Umbilical cord (tissue), 2 donors: ENCODE measurements at places on chromosomes 6 and 20.

DNA sequence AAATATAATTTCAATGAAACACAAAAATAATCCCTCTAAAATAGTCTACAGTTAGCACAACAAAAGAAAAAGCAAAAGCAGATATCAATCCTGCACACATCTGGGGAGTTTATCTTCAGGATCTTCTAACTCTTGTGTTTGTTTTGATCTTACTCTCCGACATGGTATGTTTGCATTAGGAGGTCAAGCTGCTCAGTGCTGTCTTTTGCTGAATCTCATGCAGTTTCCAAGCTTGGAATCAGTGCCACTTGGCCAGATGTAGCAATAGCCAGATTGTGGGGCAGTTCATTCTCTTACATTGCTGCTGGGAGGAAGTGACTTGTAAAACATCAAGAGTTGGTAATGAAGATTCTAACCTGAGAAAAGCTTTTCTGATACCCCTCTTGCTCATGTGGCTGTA lies 29.5 kb downstream of the RIOK1 start:
- no peak for DNase-seq

DNA sequence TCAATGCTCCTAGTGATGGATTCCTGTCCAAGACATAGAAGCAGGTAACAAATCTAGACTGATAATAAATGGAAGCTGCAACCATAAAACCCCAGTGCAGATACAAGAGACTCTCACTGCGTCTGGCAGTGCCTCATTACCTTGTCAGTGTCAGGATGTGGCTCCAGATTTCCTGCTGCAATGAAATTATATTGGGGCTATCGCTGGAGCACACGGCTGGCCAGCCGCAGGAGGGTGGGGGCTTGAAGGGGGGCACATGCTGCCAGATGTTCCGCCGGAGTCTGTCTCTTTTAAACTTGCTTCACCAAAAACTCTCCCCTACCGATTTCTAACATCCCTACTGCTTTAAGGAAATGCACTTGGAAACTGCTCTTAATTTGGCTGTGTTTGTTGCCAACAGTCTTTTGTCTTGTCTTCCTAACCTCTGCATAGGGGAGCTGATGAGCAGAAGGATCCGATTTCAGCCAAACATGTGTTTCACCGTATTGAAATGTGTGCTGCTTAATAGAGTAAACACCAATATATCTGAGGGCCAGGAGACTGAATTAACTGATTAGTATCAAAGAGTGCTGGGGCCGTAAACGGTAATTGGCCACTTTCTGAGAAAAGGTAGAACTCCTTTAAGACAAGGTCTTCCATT lies 102.2 kb upstream of the EXOC2 start:
- DNase-seq, result no peak

- DNase-seq, result no peak
These were observed 185.4 kb upstream of the ASCC3 start for GRCh38 chr6:101066481-101066880.

DNA sequence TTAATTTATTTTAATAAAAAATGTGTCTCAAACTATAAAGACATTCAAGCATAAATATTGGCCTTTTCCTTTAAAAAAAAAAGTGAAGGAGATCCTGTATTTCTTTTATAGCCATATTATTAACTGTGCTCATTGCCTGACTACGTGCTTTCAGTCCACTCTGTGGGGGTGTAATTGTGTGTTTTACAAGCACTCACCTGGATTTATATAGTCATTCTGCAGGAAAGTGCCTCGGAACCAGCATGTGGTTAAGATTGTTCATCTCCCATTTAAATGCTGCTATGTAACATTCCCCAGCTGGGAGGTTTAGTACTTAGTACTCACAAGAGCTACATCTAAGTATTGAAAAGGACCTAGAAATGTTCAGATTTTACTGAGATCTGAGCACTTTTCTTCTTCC lies 47.9 kb upstream of the SLC22A16 start:
- no peak for DNase-seq

DNA sequence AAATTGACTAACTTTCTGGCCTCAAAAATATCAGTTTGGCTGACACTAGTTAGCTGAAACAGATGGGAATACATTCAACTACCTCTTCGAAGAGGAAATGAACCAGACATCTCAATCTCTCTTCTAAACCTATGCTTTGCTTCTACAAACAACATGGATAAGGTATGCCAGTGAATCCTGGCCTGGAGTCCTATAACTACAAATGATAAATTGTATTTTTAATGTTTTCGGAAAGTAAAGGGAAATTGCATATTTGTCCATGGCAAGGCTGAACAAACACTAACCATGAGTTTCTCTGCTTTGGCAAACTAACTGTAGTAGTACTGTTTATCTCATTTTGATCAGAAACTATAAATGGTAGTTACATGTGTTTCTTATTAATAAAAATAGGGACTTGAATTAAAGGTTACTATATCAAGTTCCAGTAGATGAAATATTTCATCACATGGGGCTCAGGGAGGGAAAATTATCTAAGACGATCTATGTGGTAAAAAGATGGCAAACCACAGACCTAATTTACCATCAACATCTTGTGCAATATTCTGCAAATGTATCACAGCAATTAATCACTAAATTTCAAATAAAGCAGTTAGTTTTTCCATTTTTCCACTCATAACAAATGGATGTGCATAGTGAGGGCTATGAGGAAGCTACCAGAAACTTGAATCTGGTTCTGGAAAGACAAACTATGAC lies 76.8 kb downstream of the COL12A1 start:
- no peak for DNase-seq

DNA sequence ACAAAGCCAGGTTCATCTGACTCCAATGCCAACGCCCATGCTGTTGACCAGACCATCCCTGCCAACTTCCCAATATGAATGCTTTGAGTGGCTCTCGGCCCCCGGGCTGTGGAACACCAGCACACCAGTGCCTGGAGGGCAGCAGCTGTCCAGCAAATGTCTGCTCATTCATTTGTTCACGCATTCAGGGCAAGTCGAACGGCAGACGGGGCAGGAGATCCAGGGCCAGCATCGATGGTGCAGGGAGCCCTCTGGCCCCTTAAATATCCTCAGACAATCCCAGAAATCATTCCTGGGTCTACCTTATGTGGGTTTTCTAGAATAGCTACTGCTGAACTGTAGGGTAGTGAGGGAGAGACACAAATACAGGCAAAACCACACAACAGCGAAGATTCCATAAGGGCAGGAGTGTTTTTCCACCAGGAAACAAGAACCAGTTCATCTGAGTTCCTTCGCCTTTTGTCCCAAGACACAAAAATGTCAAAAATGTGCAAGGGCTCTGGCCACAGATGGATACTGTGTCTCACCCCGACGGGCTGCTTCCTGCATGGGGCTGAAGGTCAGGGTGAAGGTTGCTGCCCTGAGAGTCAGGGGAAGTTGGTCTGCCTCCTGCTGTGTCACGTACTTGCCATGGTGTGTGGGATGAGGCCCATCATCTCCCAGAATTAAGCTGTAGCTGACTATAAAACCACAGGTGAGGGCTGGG lies 15.5 kb downstream of the RIPOR3 start:
- no peak for DNase-seq

DNA sequence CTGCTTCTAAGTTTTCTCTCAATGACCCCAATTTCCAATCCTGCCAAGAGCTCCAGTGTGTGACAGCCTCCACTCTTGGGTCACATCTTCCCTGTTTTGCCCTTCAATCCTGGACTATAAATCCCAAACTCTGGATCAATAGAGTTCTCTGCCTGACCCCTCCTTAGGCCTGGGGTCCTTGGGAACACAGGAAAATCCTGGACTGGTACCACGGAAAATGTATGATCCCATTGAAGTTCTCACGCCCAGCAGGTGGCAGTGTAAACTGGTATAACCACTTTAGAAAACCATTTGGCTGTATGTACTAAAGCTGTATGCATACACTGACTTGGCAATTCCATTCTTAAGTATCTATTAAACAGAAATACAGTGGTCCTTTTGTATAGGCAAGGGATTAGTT lies 98.0 kb downstream of the SNAP25 start:
- DNase-seq, result no peak

DNA sequence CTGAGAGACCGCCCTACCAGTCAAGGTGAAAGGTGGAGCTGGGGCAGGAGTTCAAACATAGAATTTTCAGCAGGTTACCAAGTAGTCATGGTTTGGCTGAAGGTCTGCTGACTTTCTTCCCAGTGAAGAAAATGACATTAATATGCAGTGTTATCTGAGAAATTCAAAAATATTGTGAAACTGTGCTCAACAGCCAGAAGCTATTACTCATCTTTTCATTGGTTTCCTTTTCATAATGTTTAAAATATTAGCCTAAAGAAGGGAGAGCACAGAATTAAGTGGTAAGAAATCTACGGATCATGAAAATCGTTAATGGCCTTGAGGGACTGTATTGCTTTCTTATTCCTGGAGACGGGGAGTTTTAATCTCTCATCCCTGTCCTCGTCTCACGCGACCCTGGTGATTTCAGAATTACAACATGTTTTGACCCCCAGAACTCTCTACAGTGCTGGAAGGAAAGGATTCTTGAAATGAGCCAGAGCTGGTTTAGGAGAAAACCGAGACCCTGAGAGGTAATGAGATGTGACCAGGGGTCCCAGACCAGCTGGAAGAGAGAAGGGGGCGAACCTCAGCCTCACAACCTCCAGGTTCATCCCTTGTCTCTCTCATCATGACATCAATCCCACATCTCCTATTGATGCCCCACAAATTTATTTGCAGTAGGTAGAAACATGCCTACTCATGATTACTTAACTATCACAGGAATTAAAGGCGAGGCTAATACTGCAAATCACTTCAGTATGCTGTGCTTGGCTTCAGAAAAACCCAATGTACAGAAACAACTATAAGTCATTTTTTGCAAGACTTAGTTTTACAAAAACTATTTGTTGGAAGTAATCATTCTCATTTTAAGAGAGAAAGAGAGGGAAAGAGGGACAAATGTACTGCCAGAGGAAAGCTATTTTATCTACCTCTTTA lies 209.5 kb downstream of the FNDC1 start:
- peak; percentile 71 for DNase-seq

- DNase-seq, result no peak
These were observed 1217.2 kb upstream of the GJE1 start for GRCh38 chr6:140915551-140915950.

GRCh38 chr6:144744720-144745119 lies 459.6 kb downstream of the UTRN start:
- no peak for DNase-seq

DNA sequence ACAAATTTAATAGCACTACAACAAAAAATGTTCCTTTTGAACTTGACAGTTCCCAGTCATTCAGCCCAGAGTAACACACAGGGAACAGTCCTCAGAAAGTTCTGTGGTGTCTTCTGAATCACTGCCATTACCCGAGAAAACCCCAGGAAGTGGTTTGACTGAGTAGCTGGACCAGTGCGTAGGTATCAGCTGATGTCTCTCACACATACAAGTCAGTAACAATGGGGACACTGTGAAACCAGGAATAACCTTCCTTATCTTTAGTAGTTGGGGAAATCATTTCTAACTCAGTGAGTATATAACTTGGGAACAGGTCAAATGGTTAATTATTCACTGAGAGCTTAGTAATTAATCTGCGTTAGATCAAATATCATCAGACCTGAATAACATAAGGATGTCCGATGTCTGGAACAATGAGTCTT lies 73.1 kb downstream of the HIVEP2 start:
- DNase-seq, result no peak

GRCh38 chr6:149063468-149063867 lies 254.0 kb upstream of the TAB2 start:
- DNase-seq, result no peak

DNA sequence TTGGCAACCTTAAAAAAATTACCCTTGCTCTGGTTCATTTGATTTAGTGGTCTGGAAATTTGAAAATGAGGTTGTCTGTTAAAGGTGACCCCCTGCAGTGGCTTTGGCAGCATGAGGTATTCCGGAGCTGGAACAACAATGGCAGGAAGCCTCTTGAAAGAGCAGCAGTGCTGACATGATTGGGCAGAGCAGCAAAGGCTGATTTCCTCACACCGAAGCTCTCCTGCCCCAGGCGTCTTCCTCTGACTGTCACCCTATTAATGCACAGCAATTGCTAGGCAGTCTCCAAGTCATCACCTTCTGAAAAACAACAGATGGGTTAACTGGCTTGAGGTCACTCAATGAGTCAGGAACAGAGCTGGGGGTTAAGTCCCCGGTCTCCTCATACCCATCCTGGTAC lies 241.8 kb upstream of the MMS22L start:
- no peak for DNase-seq

DNA sequence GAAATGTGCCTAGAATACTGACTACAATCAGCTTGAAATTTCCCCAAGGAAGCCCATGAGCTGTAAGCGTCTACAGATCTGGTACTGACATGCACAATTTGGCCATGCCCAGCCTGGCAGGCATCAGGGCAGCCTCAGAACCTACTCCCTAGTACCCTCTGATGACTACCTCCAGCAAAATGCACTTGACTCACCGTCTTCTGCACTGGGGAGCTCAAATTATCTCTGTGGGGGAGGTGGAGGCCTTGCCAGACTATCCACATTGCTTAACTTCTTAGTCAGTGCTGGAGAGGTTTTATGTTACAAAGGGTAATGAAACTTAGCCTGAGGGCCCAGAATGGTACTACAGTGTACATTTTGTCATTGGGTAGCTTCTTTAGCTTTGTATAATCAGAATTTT lies 126.0 kb upstream of the ADGRF1 start:
- DNase-seq, result peak; percentile 77

- peak; percentile 45 for DNase-seq
These were observed 65.6 kb downstream of the TULP4 start for GRCh38 chr6:158377860-158378259.

DNA sequence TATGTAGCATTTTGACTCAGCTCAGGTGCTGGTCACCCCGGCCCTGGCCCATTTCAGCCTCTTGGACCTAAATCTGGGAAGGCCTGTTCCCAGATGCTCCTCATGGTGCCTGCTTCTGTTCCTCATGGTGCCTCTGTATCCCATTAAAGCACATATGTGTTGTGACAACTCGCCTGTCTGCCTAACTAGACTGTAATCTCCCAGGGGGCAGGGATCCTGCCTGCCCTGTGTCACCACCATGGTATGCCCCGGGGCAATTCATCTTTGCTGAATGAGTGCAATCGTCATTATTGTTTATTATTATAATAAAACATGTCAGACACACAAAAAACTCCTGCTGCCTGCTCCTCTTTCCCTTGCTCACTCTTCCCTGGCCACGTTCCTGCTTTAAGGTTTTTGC lies 62.0 kb downstream of the ZFP64 start:
- DNase-seq, result no peak

DNA sequence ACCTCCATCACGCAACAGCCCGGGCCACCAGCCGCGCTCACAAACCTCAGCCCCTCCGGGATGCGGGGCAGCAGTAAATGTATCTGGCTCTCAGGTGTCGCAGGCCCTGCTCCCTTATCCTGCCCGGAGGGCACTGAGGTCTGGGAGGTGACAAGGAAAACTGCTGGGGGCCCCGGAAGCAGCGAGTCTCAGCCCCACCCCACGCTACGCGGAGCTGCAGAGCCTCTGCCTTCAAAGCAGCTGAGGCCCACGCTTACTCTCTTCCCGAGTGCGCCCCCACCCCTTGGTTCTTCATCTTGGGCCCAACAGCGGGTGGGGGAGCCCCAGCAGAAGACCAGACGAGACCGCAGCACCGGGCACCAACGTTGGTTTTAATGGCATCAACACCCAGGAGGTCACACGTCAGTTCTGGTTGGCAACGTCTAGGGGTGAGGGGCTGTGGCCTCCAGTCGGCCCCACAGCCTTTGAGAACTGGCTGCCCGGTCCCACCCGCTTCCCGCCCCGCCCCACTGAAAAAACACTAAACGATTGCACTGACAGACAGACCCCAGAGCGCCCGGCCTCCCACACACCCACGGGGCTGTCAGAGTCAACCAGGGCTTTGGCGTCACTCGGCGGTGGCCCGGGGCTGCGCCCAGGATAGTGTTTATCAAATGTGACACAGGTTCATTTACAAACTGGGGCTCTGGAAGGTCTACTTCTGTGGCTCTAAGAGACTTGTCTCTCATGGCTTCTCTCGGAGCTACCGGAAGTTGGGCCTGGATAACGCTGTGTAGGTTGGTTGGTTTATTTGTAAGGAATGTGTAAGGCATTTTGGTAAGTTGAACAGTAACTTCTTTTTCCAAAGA lies 43.7 kb downstream of the DSTN start:
- no peak for DNase-seq
